ENCODE measurements at places on chromosomes 7 and 10.

GRCh38 chr7:31516680-31517502, 3.0 kb downstream of the ITPRID1 start:
- no peak for DNase-seq

- DNase-seq = peak; percentile 31
These were observed 4.4 kb downstream of the CDK6 start for GRCh38 chr7:92831716-92832533.

- DNase-seq = peak; percentile 65
These were observed 41.2 kb upstream of the VCL start for GRCh38 chr10:73956476-73957359.

- no peak for DNase-seq
These were observed 769 bp upstream of the ELFN1 start for GRCh38 chr7:1669064-1669951.

DNA sequence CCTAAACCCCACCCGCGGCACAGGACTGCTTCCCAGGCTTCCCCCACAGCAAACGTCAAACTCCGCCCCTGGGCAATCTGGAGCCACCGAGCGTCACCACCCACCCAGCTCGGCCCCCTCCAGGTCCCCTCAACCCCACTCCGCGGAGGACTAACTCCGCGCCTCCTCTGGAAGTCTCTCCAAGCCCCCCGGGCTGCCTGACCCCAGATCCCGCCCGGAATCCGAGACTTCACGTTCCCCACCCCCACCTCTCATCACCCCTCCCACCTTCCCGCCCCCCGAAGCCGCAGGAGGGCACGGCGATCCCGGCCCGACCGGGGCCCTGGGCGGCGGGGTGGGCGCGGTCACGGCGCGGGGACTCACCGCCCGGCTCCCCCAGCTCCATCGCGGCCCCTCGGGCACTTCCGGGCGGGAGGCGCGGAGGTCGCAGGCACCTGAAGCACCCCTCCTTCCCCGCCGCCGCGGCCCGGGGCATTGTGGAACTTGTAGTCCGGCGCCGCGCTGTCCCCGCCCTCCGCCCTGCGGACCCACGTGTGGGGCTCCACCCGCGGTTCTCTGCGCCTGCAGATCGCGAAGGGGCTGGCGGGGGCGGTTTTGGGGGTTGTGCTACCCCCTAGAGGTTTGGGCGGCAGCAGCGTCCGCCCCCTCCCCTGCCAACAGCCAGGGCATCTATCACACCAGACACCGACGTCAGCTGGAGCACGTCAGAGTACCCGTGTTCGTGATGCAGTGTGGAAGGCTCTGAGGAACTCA, at the start of gene TMUB1:
TMUB1 (minus strand) TSS at position 423 of the 753 bp plus-strand sequence. CDS start 930 bp downstream, outside the sequence.
- peak; percentile 91 for DNase-seq

- no peak for DNase-seq
These were observed 97.3 kb upstream of the MPP7 start for GRCh38 chr10:28400176-28400575.

GRCh38 chr10:92486637-92487036, 87.3 kb downstream of the IDE start:
- no peak for DNase-seq

GRCh38 chr7:30989824-30990672, 26.3 kb downstream of the GHRHR start:
- DNase-seq = no peak

- no peak for DNase-seq
These were observed 31.1 kb downstream of the DAGLB start for GRCh38 chr7:6416516-6417145.

GRCh38 chr7:96045919-96046318, 273.6 kb downstream of the DYNC1I1 start:
- no peak for DNase-seq

GRCh38 chr7:90677486-90678404, 81.6 kb downstream of the CDK14 start:
- no peak for DNase-seq

DNA sequence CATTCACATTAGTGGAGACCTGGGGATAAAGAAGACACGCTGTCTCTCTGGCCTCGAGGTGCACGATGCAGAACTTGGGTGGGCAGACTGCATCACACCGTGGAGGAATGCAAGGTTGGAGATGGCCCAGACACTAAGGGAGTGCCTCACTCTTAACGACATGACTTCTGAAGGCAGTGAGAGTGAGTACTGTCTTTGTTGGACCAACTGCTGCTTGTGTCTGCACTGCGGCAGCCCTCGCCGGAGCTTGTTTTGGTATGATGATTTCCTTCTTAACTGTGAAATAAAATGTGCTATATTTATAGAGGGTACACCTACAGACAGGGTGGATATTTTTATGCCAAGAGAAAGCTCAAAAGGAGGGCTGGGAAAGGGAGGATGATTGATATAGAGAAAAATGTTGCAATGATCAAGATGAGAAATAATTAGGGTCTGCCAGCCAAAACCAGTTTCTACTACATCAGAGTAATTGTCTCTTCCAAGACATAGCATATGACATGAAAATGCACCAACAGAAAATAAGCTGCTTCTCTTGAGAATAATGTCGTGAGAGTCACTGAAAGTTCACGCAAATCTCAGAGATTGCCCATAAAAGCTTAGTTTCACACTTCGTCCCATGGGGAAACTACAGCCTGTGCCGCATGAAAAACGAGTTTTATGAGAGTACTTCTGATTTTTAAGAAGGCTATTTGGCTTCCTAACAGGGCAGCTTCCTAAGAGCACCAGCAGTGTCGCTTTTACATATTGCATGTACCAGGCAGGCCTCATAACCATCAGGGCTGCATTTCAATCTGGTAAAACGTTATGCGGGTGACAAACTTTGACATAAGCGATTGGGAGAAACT, 127.1 kb downstream of the TAX1BP1 start:
- no peak for DNase-seq

- no peak for DNase-seq
These were observed 225.2 kb downstream of the WDR37 start for GRCh38 chr10:1281405-1281782.

GRCh38 chr7:92282930-92283329, 37.2 kb downstream of the ANKIB1 start:
- no peak for DNase-seq

DNA sequence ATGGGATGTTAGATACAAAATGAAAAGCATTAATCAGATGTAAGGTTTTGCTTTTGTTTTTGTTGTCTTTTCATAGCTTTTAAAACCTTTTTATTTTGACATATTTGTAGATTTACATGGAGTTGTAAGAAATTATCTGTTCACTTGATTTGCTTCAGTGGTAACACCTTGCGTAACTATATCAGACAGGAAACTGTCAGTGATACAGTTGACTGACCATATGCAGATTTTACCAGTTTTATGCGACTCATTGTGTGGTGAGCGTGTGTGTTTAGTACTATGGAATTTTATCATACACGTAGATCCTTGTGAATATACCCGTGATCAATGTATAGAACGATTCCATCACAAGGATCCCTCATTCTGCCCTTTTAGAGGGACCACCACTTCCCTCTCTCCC, 701.4 kb downstream of the SUGCT start:
- no peak for DNase-seq

DNA sequence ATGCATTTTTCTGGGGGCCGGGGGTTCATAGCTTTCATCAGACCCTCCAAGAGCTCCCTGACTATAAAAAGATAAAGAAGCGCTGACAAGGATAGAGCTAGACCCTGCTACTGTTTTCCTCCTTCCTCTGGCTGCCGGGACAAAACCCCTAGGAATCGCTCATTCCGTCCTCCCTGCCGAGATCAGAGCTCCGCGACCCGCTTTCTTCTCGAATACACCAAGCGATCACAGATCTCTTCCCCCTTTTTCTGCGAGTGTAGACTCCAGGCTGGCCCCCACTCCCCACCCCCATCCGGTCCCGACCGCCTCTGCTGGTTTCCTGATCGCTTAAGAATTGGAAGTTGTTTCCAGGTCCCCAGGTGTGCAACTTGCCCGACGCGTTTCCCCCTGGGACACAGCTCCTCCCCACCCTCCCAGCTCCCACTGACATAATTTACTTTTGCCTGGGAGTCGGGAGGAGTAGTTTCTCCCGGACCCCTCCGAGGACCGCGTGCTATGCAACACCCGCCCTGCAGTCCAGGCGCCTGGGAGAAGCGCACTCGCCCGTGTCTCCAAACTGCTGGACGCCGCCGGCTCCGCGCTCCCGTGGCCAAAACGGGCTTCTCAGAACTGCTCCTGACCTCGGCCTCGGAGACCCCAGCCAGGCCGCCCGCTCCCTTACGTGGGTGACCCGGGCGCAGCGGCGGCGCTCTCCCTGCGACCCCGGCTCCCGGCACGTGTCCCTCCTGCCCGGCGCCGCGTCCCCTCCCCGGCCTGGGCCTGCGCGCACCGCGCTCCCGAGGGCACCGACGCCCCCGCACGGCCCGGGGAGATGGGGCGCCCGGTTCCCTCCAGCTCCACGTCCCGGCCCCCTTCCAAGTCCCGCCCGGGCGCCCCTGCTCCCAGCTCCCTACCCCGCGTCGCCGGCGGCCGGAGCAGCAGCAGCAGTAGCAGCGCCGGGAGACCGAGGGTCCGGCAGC, 552 bp downstream of the IL15RA start:
- DNase-seq = peak; percentile 29

- no peak for DNase-seq
These were observed 114.9 kb upstream of the PRSS58 start for GRCh38 chr7:142372727-142373126.

GRCh38 chr10:3772361-3773171, 12.4 kb downstream of the KLF6 start:
- DNase-seq = peak; percentile 65

- DNase-seq = peak; percentile 68
These were observed 56.0 kb upstream of the BTRC start for GRCh38 chr10:101297901-101298486.

GRCh38 chr7:71206184-71206583, 74.2 kb downstream of the GALNT17 start:
- no peak for DNase-seq

DNA sequence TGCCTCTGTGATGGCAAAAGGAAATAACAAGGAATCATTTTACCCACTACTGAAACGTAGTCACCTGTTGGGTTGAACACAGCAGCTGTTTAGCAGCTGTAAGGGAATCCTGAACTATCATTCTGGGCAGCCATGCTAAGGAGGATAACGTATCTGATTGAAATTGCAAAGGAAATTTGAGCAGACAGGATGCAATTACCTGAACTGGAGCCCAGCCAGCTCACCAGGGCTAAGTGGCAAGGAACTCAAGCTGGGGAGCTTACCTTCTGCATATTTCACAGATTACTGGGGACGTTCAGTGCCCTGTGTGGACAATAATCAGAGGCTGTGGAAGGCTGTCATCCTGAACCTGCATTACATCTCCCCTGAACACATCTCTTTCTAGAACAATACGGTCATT, 650.5 kb downstream of the SORCS3 start:
- no peak for DNase-seq

DNA sequence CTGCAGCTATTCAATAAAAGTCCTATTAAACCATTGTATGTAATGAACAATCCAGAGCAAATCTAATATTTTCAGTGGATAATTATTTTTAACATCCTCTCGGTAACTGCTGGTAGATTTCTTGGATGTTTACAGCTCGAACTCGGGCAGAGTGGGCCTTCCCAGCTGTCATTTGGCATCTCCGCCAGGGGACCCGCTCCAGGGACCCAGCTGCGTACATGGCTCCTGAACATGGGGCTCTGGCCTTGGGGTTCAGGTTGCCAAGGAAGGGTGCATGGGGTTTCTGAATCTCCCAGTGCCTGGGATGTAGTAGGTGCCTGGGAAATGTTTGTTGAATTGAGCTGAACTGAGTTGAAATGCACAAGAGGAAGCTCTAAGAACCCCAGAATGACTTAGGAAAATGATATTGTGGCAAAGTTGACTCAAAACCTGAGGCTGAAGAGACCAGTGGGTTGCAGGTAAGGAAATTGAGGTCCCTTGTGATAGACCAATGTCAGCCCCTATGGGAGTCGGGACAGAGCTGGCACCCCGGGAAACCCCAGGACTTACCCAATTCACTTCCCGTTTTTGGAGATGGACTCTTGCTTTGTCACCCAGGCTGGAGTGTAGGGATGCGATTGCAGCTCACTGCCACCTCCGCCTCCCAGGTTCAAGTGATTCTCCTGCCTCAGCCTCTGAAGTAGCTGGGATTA, 228.4 kb downstream of the CUX1 start:
- DNase-seq = no peak

- DNase-seq = peak; percentile 54
These were observed 175.0 kb downstream of the CTNNA3 start for GRCh38 chr10:67520924-67521520.

DNA sequence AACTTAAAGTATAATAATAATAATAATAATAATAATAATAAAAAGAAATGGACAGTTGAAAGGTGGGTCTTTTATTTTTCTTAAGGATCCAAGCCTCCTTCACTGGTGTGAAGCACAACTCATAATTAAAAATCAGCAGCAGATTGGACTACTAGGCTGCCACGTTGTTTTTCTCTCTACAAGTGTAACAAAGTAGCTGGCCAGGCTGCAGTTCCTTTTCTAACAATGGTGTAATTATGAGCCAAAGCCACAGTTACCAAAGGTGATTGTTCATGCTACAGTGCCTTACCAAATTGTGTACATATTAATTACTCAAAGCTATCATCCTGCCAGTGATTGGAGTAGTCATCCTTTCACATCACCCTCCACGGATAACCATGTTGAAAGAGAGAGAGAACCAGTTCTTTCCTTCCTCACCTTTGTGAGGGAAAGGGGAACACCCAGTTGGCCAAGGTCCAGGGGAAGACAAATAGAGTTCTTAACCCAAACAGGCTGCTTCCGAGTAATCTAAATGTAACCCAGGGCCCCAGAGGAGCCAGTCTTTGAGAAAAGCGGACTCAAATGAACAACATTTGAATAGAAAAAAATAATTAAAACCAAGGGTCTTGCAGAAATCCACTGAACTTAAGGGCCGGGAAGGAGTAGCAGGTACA, 86.3 kb upstream of the NPS start:
- DNase-seq = no peak

DNA sequence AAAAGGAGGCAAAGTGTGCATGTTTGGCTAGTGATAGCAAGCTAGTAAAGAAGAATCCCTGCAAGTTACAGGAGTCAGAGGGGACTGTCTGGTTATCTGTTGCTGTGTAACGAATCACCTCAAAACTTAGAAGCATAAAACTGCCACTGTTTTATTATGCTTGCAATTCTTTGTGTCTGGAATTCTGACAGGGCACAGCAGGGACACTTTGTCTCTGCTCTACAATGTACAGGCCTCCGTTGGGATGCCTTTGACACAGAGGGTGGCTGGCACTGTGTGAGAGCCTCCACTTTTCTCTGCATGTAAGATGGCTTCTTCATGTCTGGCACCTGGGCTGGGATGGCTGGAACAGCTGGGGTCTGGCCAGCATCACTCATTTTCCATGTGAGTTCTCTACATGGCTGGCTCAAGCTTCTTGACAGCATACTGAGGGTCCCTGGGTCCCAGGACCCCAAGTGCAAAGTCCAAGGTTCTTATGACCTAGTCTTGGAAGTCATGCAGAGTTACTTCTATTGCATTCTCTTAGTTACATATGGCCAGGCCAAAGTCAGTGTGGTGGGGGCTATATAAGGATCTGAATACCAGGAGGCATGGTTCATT, 276.9 kb downstream of the RPS24 start:
- DNase-seq = no peak

DNA sequence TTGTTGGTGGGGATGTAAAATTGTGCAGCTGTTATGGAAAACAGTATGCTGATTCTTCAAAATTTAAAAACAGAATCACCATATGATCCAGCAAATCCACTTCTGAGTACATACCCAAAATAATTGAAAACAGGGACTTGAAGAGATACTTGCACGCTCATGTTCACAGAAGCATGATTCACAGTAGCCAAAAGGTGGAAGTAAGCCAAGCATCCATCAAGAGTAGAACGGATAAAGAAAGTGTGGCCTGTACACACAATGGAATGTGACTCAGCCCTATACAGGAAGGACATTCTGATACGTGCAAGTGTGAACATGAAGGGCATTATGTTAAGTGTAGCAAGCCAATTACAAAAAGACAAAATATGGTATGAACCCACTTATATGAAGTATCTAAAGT, 696.7 kb upstream of the CELF2 start:
- DNase-seq = no peak

- DNase-seq = no peak
These were observed 108.3 kb upstream of the HDAC9 start for GRCh38 chr7:18387191-18387735.
